Smooth muscle cell of the umbilical artery (primary cell): ENCODE measurements at places on chromosomes 5 and 9. TPM values are rescaled to one million over a fixed set of nuclear protein-coding genes. Genes with fewer than 3 reads are reported as not detected.

The SLC25A2 gene
- total RNA-seq: 0.28 and 0.30 TPM in 2 replicates

The IL5 gene
- total RNA-seq: not detected in 2 replicates

The SREK1 gene
- total RNA-seq: 57.9 and 69.5 TPM in 2 replicates

The AK3 gene
- total RNA-seq: 51.1 and 70.0 TPM in 2 replicates

The SPATA31C1 gene
- total RNA-seq: not detected in 2 replicates

The SLCO6A1 gene
- total RNA-seq: not detected in 2 replicates

The PAX5 gene
- total RNA-seq: not detected in 2 replicates

The ECPAS gene
- total RNA-seq: 73.9 and 106 TPM in 2 replicates

The SPATA31E1 gene
- total RNA-seq: not detected in 2 replicates

The LHX2 gene
- not detected in 2 replicates for total RNA-seq

The IFNB1 gene
- total RNA-seq: 0.30 TPM in 1 of 2 replicates, not detected in the other

The SPATA31A3 gene
- not detected in 2 replicates for total RNA-seq

The ADRA1B gene
- total RNA-seq: under 0.01 and 0.23 TPM in 2 replicates

The GDA gene
- total RNA-seq: not detected in 2 replicates

The EXOSC3 gene
- total RNA-seq: 24.3 and 28.6 TPM in 2 replicates
